Endothelial cell (in vitro differentiated cells): ENCODE measurements at places on chromosomes 11 and 22. TPM values are rescaled to one million over a fixed set of nuclear protein-coding genes. Genes with fewer than 3 reads are reported as not detected.

Gene SCN2B
- total RNA-seq: not detected

Gene PGA5
- total RNA-seq: 1.2 TPM

GRCh38 chr11:115963156-115963555 lies 458.9 kb upstream of the CADM1 start:
- peaks cover 6% of the 10 kb centered on the region for H3K4me1 ChIP-seq
- no peaks in the 10 kb centered on the region for H3K36me3 ChIP-seq
- DNase-seq: no peak
- H3K4me3 ChIP-seq: no peak overlapping the region

GRCh38 chr11:79897896-79898295 lies 457.1 kb upstream of the TENM4 start:
- H3K4me1 ChIP-seq: no peaks in the 10 kb centered on the region
- no peaks in the 10 kb centered on the region for H3K36me3 ChIP-seq
- no peak overlapping the region for H3K27ac ChIP-seq
- no peaks in the 10 kb centered on the region for H3K27me3 ChIP-seq
- DNase-seq: no peak
- H3K4me3 ChIP-seq: no peak overlapping the region
